ENCODE measurements at places on chromosomes 1 and 21. TPM values are rescaled to one million over a fixed set of nuclear protein-coding genes. Genes with fewer than 3 reads are reported as not detected.

WNT9A gene
- total RNA-seq: 6.0 TPM

SELL gene
- total RNA-seq: 0.24 TPM

LCE1F gene
- not detected for total RNA-seq

ACKR1 gene
- total RNA-seq: not detected

TMEM201 gene
- total RNA-seq: 8.3 TPM

COL16A1 gene
- total RNA-seq: 4.5 TPM

PRAMEF7 gene
- total RNA-seq: not detected

SPRR3 gene
- total RNA-seq: not detected

CFHR2 gene
- not detected for total RNA-seq

SPATA17 gene
- 2.0 TPM for total RNA-seq

RORC gene
- not detected for total RNA-seq

SOAT1 gene
- total RNA-seq: 28.2 TPM

STXBP3 gene
- total RNA-seq: 21.1 TPM

TNFRSF4 gene
- total RNA-seq: not detected

RNF115 gene
- total RNA-seq: 12.5 TPM

ARMH1 gene
- 0.65 TPM for total RNA-seq

PLA2G2F gene
- total RNA-seq: not detected

ZNF684 gene
- total RNA-seq: 2.2 TPM

CRYAA gene
- total RNA-seq: not detected

WDR26 gene
- 34.5 TPM for total RNA-seq

SH2D1B gene
- total RNA-seq: 0.18 TPM

SPTA1 gene
- total RNA-seq: not detected

CLCC1 gene
- total RNA-seq: 17.1 TPM

PDC gene
- not detected for total RNA-seq

PALMD gene
- total RNA-seq: 0.11 TPM

SPATA46 gene
- not detected for total RNA-seq

PEF1 gene
- 44.4 TPM for total RNA-seq

FLG2 gene
- not detected for total RNA-seq

TRIM58 gene
- not detected for total RNA-seq

OR2G2 gene
- not detected for total RNA-seq

BECN2 gene
- total RNA-seq: not detected

PRR9 gene
- not detected for total RNA-seq

IRF2BP2 gene
- total RNA-seq: 98.9 TPM

TMCO2 gene
- total RNA-seq: not detected

RUNX3 gene
- total RNA-seq: 5.7 TPM

RBP7 gene
- total RNA-seq: 11.2 TPM

HFM1 gene
- not detected for total RNA-seq

CR2 gene
- not detected for total RNA-seq

MROH9 gene
- not detected for total RNA-seq

TMPRSS15 gene
- not detected for total RNA-seq

FOXD3 gene
- 0.75 TPM for total RNA-seq

PCP4 gene
- not detected for total RNA-seq

LORICRIN gene
- not detected for total RNA-seq

ZNF695 gene
- 3.4 TPM for total RNA-seq

CASQ2 gene
- not detected for total RNA-seq

C8A gene
- not detected for total RNA-seq

VANGL2 gene
- 0.95 TPM for total RNA-seq

CD244 gene
- total RNA-seq: not detected

PDZK1 gene
- 0.39 TPM for total RNA-seq

S100A8 gene
- not detected for total RNA-seq

SELENON gene
- 53.3 TPM for total RNA-seq

IQCC gene
- 1.9 TPM for total RNA-seq

CRYBG2 gene
- total RNA-seq: 0.90 TPM

SPRR2F gene
- total RNA-seq: not detected

HSPA13 gene
- 14.0 TPM for total RNA-seq
